ENCODE measurements at places on chromosomes 12 and 14.

DNA sequence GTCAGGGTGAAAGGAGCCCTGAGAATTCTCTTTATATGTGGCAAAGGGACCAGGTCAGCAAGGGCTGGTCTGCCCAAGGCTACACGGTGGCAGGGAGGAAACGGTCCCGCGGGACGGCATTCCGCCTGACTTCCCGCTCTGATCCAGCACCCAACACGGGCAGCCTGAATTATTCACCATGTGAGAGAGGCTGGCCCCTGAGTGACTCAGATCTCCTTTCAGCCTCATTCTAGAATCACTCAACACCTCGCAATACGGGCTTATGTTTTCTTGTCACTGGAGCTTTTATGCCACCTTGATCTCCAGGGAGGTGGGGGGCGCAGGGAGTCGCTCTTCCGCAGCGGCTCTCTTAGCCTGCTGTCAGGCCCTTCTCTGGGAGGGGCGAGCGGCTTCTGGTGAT is 8.5 kb downstream of the LRTM2 start:
- no peak for DNase-seq

DNA sequence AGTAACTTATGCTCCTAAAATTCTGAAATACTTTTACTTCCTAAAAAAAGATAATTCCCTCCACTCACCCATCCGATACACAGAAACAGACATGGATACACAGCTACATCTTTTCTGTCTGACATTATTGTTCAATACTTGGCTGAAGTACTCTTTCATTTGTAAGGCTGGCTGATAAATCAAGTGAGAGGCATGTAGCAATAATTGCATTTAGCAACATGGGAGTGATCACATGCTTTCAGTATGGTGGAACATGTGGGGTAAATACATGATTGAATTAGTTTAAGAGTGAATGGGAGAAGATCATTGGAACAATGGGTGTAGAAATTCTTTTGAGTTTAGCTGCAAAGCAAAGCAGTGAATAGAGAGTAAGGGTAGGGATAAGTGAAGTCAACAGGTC is 25.6 kb downstream of the PTPRQ start:
- no peak for DNase-seq

DNA sequence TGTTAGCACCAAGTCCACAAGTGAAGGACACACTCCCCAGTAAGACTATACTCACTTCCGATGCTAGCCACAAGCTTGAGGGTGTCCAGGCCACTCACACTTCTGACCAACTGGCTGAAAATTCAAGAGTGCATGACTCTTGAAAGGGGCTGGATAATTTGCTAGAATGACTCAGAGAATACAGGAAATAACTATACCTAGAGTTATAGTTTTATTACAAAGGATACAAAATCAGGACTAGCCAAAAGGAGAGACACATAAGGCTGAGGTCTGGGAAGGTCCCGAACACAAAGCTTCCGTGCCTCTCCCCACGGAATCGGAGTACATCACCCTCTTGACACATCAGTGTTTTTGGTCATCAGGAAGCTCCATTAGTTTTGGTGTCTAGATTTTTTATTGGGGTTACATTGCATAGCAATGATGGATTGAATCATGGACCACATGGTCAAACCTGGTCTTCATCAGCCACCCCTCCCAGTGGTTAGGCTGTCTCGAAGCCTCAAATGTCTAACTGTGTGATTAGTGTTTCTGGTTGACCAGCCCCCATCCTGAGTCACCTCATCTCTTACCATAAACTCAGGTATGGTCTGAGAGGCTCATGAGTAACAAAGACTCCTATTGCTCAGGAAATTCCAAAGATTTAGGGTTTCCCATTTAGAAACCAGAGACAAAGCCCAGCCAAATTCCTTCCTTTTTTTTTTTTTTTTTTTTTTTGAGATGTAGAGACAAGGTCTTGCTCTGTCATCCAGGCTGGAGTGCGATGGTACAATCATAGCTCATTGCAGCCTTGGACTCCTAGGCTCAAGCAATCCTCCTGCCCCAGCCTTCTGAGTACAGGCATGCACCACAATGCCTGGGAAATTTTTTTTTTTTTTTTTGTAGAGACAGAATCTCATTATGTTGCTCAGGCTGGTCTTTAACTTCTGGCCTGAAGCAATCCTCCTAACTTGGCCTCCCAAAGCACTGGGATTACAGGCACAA is 472.0 kb upstream of the TBX3 start:
- DNase-seq: no peak

- peak; percentile 22 for DNase-seq
These were observed 123.5 kb downstream of the CALM1 start for GRCh38 chr14:90520326-90520725.

- DNase-seq: no peak
These were observed 11.5 kb upstream of the ITGA5 start for GRCh38 chr12:54430471-54431069.

DNA sequence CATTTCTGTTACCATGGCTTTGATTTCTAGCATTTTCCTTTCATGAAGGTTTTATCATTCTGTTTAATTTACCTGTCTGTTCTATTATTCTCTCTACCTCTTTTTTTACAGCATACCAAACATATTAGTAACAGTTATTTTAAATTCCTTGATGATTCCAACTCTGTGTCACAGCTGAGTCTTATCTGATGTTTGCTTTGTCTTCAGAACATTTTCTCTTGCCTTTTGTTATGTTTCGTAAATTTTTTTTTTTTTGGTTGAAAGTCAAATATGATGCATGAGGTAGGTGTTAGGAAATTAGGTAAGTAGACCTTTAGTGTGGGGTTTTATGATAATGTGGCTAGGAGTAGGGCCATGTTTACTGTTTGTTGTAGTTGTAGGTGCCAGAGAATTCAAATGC is 496.4 kb downstream of the FOXG1 start:
- no peak for DNase-seq

- DNase-seq: peak; percentile 17
These were observed 153.2 kb upstream of the DDHD1 start for GRCh38 chr14:53306267-53306721.

DNA sequence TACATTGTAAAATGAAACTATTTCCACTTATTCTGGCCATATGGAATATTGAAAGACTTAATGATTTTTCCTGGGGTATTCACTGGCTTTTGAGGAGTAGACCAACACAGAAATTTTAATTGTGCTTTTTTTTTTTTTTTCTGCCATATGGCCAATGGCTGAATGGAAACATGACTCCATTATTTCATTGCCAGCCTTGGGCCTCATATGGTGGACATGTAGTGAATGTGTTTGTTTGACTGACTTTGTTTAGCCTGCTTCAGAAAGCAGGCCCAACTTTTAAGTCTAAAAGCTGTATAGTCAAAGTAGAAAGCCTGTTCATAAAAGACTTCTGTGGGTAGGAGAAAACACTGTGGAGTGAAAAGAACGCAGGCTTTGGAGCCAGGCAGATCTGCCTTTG is 2.4 kb downstream of the GNG2 start:
- DNase-seq: no peak

GRCh38 chr14:70027785-70028428 is 148.7 kb downstream of the SMOC1 start:
- peak; percentile 48 for DNase-seq

- DNase-seq: no peak
These were observed 63.2 kb downstream of the AMN start for GRCh38 chr14:102985665-102986064.

DNA sequence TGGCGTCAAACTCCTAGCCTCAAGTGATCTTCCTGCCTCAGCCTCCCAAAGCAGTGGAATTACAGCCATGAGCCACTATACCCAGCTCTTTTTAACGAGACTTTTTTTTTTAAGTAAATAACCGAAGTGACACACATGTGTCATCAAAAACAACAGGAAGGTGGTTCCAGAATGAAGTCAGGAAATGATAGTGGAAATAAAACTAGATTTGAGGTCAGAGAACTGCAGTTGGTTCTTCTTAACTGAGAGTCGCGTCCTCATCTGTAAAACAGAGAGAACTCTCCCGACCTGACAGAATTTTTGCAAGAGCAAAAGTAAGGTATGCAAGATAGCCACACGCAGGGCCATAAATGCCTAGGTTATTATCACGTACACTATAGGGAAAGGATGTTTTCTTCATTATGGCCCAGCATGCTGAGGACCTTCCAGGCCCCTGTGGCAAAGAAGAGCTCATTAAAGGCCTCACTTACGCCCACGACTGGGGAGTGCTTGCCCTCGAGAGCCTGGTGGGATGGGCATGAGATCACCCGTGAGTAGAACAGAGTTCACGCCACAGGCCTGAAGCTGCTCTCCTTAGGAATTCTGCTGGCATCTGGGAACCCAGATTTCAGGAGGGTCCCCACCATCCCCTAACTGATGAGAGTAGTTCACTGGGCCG is 67.2 kb downstream of the SCARB1 start:
- DNase-seq: no peak

- DNase-seq: no peak
These were observed 136.8 kb upstream of the C14orf180 start for GRCh38 chr14:104442631-104443390.

DNA sequence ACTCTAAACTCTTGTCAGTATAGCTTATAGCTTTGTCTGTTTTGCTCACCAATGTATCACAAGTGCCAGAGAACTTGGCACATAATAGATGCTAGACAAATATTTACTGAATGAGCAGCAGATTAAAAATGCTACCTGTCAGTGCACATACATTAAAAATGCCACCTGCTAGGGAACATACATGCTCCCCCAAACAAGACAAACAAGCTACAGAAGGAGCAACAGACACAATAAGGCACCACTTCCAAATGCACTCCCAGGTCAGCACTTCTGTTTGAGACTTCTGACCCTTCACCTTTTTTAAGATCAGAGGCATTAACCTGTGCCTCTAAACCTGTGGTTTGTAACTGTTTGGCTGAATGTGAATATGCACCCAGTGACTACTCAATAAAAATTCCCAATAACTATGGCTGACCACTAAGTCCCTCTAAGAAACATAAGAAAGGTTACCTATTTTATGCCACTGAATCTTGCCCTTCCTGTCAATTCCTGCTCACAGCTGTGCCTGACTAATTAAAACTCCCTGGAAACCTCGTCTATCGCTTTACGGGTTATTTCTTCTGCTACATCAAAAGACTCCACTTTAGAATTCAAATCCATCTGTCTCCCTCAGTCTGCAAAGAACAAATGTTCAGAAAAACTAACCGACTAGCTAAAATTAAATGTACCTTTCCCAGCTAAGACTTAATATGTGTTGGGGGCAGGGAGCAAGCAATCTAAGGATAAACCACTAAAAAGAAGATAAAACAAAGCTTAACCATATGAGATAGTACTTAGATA is 41.0 kb downstream of the HECTD4 start:
- peak; percentile 12 for DNase-seq

GRCh38 chr12:103043531-103044486 is 86.3 kb downstream of the ASCL1 start:
- DNase-seq: no peak

DNA sequence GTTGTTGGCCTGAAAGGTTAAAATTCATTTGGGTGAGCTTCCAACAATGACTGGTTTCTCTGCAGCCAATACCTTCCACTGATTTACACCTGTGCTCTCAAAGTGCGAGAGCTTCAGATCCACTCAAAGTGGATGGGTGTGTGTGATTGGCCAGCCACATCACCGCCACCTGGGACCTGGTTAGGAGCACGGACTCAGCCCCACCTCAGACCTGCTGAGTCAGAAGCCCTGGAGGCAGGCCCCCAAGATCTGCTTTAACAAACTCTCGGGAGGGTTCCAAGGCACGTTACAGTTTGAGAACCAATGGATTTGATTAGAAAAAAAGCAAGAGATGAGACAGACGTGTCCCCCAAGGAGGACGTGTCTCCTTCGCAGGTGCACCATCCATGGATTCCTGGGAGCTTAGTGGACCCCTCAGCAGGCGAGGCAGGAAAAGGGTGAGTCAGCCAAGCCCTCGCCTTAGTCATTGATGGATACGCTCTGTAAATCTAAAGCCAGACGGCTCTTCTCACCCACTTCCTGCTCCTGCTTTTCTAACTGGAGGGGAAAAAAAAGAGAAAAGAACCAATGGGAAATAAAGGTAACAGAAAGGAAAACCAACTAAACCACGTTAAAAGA is 24.5 kb downstream of the FZD10 start:
- no peak for DNase-seq

GRCh38 chr12:62103748-62104147 is 156.5 kb upstream of the USP15 start:
- no peak for DNase-seq

- no peak for DNase-seq
These were observed 5.8 kb upstream of the PSMC6 start for GRCh38 chr14:52701223-52701622.

DNA sequence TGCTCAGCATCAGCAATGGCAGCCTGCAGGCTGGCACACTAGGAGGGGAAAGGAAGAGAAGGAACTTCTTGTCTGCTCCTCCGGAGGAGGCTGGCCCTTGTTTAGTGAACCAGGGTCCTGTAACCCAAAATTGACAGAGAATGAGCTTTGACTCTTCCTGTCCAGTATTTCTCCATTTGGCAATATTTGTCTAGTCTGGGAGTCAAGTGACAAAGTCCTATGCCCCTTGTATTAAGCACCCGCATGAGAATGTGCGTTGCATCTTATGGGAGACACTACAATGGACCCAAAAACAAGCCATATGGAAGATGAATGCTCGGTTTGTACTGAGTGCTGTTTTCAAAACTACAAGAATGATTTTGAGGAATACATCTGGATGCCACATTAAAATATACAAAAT is 3.8 kb downstream of the KRT6C start:
- DNase-seq: no peak

DNA sequence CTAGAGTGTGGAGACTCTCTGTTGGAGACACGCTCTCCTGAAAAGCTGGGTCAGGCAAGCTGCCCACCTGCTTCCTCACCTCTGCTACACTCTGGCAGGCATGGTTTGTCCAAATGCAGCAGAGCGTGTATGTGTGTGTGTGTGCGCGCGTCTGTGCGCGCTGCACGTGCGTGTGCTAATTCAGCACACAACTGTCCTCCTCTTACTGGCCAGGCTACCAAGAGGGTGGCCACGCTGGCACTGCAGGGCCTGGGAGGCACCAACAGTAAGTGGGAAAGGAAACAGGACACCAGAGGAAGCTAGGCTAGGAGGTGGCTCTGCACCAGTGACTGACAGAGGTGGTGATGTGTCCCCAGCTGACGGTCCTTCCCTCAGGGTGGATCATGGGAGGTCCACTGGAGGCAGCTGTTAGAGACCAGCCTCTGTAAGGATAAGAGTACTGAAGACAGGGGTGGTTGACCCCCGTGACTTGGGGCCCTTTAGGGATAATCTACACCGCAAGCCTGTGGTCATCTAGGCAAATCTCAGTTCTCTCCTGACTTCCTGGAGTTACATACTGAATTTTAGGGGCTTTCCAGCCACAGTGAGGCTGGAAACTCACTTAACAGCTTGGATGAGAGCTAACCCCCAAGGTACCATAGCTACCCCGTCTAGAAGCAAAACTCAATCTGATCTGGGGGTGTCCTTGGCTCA is 15.6 kb upstream of the TFCP2 start:
- no peak for DNase-seq

DNA sequence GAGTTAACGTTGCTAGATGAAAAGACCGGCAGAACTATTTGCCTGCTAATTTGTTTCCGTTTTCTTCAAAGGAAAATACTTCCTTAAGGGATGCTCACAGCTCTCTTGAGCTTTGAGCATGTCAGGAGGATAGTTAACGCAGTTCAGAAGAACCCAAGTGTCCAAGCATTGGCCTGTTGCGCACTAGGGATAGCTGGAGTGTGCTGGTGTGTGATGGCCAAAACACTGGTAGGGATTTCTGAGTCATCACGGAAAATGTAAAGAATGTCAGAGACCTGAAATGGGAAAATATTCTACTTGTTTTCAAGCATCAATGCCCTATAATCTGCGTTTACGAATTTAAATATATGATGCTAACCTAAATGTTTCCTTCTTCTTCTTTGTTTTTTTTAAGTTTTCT is 97.8 kb downstream of the VRK1 start:
- DNase-seq: no peak
